ENCODE measurements at places on chromosomes 7 and 10.
A peak's percentile ranks its signal among the peaks of the same experiment; 100 is the strongest.

GRCh38 chr10:102517553-102517952 lies 13.8 kb downstream of the SUFU start:
- no peak for DNase-seq
- no peaks in the 10 kb centered on the region for H3K27me3 ChIP-seq
- no peak overlapping the region for H3K4me3 ChIP-seq
- no peak overlapping the region for H3K27ac ChIP-seq
- no peaks in the 10 kb centered on the region for H3K4me1 ChIP-seq

DNA sequence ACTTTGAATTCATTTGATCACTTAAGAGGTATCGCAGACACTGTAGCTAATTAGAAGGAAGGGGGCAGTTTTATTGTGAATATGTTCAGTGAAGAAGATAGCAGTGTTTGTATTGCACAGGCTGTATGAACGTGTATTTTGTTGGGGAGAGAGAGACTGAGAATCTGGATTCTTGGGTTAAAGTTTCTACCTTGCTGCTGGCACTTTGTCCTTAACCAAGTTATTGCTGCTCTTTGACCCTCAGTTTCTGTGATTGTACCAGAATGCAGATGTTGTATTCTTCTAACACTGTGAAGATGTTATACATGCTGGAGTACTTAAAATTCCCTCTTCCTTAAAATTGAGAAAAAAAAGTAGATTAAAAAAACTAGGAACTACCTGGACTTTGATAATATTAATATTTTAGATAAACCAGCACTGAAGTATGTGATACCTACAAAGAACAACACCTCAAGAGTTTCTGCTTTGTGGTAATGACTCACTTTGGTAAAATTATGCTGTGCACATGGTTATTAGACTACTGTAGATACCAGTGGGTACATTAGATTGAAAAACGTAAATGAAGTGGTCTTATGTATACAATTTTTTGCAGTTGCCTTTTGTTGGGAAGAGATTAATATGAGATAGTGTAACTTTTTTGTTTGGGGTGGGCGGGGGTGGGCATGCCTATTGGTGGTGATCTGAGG lies 321.3 kb downstream of the AUTS2 start:
- no peak overlapping the region for H3K4me3 ChIP-seq
- H3K36me3 ChIP-seq = no peaks in the 10 kb centered on the region
- peaks cover 2% of the 10 kb centered on the region for H3K4me1 ChIP-seq
- no peak for DNase-seq
- no peak overlapping the region for H3K27ac ChIP-seq

- no peak overlapping the region for H3K4me3 ChIP-seq
- DNase-seq = no peak
- H3K27ac ChIP-seq = no peak overlapping the region
- H3K36me3 ChIP-seq = peaks cover 2% of the 10 kb centered on the region
Measured at GRCh38 chr10:36362257-36362656, 720.2 kb upstream of the FZD8 start.

DNA sequence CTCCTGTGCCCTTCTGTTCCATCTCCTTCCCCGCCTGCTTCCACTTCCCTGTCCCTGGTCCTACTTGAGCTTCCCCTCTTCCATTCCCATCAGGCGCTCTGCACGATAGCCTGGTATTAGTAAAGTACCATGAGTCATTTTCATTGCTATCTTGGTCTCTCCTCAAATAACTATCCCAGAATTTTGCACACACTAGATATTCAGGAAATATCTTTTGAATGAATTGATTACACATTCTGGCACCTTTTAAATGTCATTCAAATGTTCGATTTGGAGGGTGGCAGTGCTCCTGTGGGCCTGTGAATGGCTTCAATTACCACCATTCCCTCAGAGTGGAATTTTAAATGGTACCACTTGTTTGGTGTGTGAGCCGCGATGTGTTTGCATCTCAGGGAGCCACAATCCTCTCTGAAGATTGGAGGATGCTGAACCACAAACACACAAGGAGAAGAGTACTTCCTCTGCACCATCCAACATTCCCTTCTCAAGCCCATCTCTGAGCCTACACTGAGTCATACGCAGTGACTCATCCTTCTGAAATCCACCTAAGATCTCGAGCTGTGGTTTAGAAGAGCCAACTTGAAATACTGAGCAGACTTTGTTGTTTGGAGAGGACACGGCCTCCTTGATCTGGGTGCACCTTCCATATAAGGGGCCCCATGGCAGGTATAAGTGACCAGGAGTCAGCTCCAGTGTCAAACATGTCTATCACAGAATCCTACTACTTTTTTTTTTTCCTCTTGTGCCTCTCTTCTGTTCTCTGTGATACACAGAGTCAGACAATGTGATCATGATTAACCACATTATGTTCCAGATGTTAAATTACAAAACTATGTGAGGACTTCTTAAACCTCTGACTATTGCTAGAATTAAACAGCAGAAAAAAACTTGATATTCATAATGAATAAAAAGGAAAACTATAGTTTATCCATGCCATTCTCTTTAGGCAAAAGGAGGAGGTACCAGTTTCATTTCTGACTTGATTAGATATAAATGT lies 81.9 kb downstream of the BMPER start:
- no peak overlapping the region for H3K27ac ChIP-seq
- no peaks in the 10 kb centered on the region for H3K27me3 ChIP-seq
- no peaks in the 10 kb centered on the region for H3K36me3 ChIP-seq
- peaks cover 2% of the 10 kb centered on the region for H3K4me1 ChIP-seq
- DNase-seq = no peak

DNA sequence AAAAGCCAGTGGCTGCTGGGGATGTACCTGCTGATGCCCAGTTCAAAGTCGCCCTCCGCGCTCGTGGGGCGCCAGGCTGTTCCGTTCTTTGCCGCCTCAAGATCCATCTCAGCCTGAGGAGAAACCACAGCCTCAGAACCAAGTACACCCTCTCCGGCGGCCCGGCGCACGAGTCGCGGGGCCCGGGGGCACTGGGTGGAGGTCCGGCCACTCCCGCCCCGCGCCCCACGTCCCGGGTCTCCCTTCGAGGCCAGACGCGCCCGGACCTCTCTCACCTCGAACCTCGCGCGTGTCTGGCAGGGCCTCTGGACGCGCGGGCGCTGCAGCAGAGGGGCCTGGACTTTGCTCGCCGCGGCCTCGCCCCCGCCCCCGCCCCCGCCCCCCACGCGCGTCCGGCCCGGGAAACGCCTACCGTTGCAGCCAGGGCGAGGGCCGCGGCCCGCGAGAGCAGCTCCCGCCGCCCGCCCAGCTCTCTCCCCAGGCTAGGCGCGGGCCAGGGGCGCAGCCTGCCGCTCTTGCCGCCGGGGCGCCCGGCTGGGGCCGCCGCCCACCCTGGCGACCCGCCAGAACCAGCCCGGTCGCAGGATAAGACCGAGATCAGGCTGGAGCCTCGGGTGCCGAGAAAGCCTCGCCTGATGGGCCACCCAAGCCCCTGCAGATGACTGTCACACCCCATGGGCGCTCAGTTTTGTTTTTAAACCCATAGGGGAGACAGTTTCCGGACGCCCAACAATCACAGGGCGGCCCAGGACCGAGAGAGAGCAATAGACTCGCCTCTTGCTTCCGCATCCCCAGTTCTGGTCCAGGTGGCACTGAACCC lies at the start of gene ABCB4:
Gene ABCB4, minus strand, starts transcription at position 322 of the 820 bp plus-strand sequence. Its CDS starts 215 bp downstream, at position 107.
- peaks cover 18% of the 10 kb centered on the region for H3K27me3 ChIP-seq
- peak within 1 kb of the TSS; percentile 72 for H3K4me3 ChIP-seq
- no peaks in the 10 kb centered on the region for H3K36me3 ChIP-seq
- DNase-seq = no peak

DNA sequence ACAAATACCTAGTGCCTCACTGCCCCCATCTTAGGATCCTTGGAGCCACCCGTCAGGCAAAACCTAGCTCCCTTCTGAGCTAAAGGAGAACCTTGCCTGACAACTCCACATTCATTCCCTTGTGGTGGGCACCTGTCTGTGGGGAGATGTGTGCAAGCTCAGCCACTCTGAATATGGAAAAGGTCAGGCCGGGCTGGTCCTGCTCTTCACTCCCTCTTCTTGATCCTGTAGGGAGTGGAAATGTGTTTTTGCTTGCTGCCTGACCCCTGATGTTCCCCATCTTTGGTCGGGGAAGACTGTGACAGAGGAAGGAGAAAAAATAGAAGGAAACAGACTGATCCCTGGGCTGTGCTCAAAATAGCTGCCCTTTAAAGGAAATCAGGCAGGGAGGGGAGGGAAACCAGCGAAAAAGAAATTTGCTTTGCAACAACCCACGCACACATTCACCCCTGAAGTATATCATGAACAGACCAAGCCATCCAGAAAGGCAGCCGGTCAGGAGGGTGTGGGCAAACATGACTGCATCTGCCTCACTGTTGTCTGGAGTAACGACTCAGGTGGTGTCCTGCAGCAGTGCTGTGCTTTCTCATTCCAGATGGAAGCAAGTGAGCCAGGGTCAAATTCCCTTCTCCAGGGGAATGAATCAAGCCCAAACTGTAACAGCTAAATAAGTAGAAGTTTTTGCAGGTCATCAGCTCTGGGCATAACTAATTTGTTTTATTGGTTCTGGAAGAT lies 74.0 kb downstream of the SCRN1 start:
- no peak overlapping the region for H3K4me3 ChIP-seq
- no peak for DNase-seq
- no peaks in the 10 kb centered on the region for H3K27me3 ChIP-seq
- H3K27ac ChIP-seq = no peak overlapping the region
- H3K36me3 ChIP-seq = peaks cover 2% of the 10 kb centered on the region
- H3K4me1 ChIP-seq = no peaks in the 10 kb centered on the region

DNA sequence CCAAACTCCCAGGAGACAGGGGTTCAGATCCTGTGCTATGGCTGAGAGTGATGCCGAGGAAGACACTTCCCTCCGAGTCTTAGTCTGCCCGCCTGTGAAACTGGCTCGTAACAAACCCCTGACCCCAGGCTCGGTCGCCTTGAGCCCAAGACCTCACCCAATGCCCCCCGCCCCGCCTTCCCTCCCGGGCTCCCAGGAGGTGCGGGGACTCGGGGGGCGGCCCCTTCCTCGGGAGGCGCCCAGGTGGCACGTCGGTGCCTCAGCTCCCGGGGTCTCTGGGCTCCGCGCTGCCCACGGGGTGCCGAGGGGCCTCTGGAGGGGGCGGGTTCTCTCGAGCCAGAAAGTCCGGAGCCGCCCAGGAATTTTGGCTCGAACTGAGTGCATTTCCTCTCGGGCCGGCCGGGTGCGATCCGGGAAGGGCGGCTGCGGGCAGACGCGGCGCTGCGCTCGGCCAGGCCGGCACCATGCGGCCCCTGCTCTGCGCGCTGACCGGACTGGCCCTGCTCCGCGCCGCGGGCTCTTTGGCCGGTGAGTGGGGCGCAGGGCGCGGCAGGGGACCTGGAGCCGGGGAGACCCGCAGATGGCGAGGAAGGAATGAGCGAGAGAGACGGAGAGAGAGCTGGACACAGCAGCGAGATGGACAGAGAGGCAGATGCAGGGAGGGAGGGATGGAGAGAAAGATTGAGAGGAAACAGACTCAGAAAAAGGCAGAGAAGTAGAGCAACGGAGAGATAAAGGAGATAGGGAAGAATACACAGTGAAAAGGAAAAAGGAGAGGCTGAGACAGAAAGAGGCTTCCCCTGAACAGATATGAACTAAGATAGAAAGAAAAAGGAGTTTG lies at the start of gene PLAC9:
Gene PLAC9, plus strand, starts transcription at position 432 of the 841 bp plus-strand sequence. Its CDS starts 33 bp downstream, at position 465.
- H3K27ac ChIP-seq = no peak within 1 kb of the TSS
- H3K36me3 ChIP-seq = no peaks in the 10 kb centered on the region
- peak within 1 kb of the TSS; percentile 76 for H3K4me3 ChIP-seq
- DNase-seq = peak; percentile 35
- H3K27me3 ChIP-seq = no peaks in the 10 kb centered on the region

- H3K36me3 ChIP-seq = no peaks in the 10 kb centered on the region
- H3K27me3 ChIP-seq = no peaks in the 10 kb centered on the region
- no peak overlapping the region for H3K4me3 ChIP-seq
- peaks cover 23% of the 10 kb centered on the region for H3K4me1 ChIP-seq
- no peak overlapping the region for H3K27ac ChIP-seq
Measured at GRCh38 chr10:133139551-133140065, 20.4 kb upstream of the KNDC1 start.

GRCh38 chr10:79250259-79250658 lies 97.0 kb upstream of the PPIF start:
- no peaks in the 10 kb centered on the region for H3K27me3 ChIP-seq
- H3K27ac ChIP-seq = no peak overlapping the region
- H3K4me3 ChIP-seq = peak overlapping the region; percentile 16
- DNase-seq = no peak
- H3K4me1 ChIP-seq = no peaks in the 10 kb centered on the region

GRCh38 chr10:70596110-70596798 lies 6.3 kb downstream of the PRF1 start:
- H3K36me3 ChIP-seq = no peaks in the 10 kb centered on the region
- H3K4me1 ChIP-seq = peaks cover under 1% of the 10 kb centered on the region
- no peak overlapping the region for H3K4me3 ChIP-seq

DNA sequence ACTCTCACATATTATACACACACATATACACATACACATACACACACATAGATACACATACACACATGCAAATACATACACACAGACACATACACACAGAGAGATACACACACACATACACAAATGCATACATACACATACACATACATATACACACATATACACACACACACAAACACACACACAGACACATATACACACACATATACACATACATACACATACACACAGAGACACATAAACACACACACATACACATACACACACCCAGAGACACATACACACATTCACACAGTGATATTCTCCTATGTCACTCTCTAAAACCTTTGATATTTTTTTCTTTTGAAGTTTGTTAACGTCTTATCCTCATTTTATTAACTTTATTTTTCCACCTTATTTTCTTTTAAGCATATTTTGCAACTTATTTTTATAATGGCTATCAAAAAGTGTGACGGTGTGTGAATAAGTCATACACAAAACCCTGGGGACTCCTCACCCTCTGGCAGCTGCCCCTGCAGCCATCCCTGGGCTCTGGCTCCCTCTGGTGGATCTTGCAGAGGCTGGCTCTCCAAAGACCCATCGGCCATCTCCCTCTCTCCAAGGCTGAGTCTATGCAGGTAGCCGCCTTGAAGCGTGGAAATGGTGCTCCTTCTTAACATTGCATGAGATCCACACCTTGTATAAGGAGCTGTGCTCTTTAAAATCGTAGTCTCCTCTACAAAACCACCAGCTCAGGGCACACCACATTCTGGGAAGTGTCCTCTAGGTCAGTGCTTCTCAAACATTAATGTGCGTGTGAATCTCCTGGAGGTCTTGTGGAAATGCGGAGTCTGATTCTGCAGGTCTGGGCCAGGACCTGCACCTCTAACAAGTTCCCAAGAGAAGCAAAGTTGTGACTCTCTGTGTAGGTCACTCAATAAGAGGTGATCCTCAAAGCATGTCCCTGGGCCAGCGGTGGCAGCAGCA lies 4.1 kb upstream of the C10orf120 start:
- no peak overlapping the region for H3K27ac ChIP-seq
- DNase-seq = peak; percentile 46
- H3K36me3 ChIP-seq = no peaks in the 10 kb centered on the region
- H3K27me3 ChIP-seq = no peaks in the 10 kb centered on the region
- H3K4me1 ChIP-seq = no peaks in the 10 kb centered on the region
- no peak overlapping the region for H3K4me3 ChIP-seq

- H3K4me3 ChIP-seq = no peak overlapping the region
- H3K27me3 ChIP-seq = no peaks in the 10 kb centered on the region
- peaks cover 7% of the 10 kb centered on the region for H3K4me1 ChIP-seq
- H3K36me3 ChIP-seq = no peaks in the 10 kb centered on the region
- no peak for DNase-seq
Measured at GRCh38 chr10:95793401-95794045, 37.6 kb downstream of the ENTPD1 start.

- H3K36me3 ChIP-seq = no peaks in the 10 kb centered on the region
- DNase-seq = peak; percentile 64
- H3K27ac ChIP-seq = no peak overlapping the region
- H3K4me3 ChIP-seq = no peak overlapping the region
- no peaks in the 10 kb centered on the region for H3K4me1 ChIP-seq
- no peaks in the 10 kb centered on the region for H3K27me3 ChIP-seq
Measured at GRCh38 chr10:62610649-62611229, 193.8 kb upstream of the ADO start.
